NCI-H82 (cell line): ENCODE measurements at places on chromosomes 13 and 19.

- peak; percentile 19 for DNase-seq
These were observed 63.1 kb downstream of the DLEU7 start for GRCh38 chr13:50780201-50781015.

GRCh38 chr13:64930636-64931035 is 2299.5 kb downstream of the PCDH9 start:
- no peak for DNase-seq

GRCh38 chr13:26071691-26072090 is 19.9 kb upstream of the SHISA2 start:
- no peak for DNase-seq

DNA sequence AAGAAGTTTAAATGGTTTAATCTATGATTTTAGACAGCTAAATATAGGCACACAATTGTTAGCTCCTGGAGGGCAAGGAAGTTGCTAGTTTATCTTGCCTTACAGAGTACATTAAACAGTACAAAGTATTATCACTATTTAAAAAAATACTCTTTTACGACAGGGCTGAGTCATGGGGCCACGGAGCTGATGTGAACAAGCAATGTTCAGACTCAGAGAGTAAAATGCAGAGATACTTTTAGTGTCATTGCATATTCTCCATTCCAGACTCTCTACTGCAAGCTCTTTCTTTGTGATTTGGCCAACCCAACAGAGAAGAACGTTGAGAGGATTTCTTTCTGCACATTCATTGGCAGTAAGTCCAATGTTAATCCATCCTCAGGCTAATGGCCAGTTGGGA is 352.4 kb downstream of the SPRY2 start:
- DNase-seq, result no peak

- DNase-seq, result peak; percentile 77
These were observed 676.1 kb upstream of the KLHL1 start for GRCh38 chr13:70784207-70784989.

GRCh38 chr19:2271234-2272103 is 10.5 kb downstream of the PEAK3 start:
- DNase-seq, result no peak

GRCh38 chr19:13505164-13505695 is 1.0 kb downstream of the CACNA1A start:
- no peak for DNase-seq

DNA sequence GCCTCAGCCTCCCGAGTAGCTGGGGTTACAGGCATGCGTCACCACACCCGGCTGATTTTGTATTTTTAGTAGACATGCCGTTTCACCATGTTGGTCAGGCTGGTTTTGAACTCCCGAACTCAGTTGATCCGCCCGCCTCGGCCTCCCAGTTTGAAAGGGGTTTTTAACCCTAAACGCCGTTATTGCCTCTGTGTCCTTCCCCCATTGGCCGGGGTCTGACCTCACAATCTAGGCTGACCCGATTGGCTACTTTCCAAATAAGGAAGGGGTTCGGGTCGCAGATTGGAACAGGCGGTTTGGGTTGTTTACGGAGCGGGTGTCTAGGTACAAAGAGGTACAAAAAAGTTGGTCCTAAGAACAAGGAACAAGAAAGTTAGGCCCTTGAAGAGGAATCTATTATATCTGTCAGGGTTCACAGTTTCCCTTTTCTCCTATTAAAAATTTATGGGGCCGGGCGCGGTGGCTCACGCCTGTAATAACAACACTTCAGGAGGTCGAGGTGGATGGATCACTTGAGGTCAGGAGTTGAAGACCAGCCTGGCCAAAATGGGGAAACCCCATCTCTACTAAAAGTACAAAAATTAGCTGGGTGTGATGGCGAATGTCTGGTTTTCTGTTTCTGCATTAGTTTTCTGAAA is 1.0 kb downstream of the ZNF253 start:
- DNase-seq, result peak; percentile 72

DNA sequence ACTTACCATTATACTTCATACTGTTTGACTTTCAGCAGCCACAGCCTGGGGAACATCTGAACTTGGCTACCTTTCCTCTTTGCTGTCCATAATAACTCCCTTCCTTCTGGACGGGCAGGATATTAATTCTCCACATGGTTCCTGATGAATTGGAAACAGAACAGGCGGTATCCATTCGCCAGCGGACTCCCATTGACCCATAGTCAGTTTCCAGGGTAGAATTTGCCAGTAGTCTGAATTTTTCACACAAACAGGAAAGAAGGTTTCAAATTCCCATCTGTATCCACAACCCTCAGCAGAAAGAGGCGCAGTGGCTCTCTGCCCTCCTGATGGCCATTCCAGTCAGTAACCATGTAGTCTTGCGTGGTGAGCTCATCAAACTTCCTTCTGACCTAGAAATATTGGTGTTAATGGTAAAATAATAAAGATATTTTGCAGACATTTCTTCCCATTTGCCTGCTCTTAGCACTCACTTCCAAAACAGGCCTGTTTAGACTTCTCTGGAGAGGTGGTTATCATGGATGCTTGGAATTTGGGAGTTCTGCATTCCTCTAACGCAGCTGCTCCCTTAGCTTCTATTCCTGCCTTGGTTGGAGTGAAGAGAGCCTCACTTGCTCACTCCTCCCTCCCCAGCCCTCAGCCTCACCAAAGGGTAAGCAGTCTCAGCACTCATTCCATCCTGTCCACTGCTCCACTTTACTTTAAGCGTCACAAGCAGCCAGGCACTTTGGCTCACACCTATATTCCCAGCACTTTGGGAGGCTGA is 75.0 kb upstream of the OXGR1 start:
- DNase-seq, result no peak

DNA sequence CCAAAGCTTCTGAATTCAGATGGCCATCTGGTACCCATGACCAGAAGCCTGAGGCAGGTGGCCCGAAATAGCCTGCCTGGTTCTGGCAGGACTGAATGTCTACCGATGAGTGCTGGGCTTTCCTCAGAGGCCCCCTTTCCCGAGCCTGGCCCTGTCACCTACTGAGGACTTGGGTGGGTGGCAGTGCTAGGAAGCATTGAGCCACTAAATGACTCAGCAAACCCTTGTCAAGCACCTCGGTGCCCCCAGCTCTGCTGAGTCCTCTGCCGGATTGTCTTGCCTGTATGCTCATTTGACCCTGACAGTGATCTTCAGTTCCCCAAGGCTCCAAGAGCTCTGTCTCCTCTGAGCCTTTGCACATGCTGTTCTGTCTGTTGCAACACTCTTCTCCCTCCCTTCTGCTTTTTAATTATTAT is 17.9 kb downstream of the PPP1R37 start:
- no peak for DNase-seq

DNA sequence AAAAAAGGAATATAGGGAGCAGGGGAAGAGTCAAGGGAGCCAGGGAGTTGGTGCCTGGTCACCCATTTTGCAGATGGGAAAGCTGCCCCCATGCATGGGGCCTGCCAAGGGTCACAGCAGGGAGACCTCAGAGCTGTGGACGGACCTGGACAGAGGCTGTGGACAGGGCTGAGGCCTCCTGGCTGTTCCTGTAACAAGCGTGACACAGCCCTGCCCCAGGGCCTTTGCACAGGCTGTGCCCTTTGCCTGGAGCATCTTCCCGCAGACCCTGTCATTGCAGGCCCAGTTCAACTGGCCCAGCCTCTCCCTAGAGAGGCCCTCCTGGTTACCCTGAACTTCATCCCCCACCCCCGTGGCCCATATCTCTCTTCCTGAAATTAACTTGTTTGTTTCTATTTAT is 6.4 kb downstream of the TNFAIP8L1 start:
- DNase-seq, result no peak

DNA sequence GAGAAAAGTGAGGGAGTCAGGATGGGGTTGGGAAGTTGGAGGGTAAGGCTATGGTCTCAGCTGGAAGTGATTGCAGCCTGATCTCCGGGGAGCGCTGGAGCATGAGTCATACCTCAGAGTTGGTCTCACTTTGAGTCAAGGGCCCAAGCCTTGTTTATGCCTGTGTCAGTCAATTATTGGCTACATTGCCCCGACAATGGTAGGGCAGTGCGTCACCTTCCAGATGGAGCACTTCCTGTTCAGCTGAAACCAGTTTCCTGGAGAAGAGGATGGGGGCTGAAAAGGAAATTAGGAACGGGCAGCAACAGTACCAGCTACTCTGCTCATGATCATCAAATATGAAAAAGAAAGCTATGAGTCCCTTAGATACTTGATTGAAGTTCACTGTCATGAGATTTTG is 60.4 kb downstream of the ADGRE1 start:
- DNase-seq, result no peak

- DNase-seq, result no peak
These were observed 5.0 kb downstream of the PBX4 start for GRCh38 chr19:19613506-19613905.

- peak; percentile 28 for DNase-seq
These were observed 17.2 kb upstream of the SLITRK6 start for GRCh38 chr13:85816413-85816812.

DNA sequence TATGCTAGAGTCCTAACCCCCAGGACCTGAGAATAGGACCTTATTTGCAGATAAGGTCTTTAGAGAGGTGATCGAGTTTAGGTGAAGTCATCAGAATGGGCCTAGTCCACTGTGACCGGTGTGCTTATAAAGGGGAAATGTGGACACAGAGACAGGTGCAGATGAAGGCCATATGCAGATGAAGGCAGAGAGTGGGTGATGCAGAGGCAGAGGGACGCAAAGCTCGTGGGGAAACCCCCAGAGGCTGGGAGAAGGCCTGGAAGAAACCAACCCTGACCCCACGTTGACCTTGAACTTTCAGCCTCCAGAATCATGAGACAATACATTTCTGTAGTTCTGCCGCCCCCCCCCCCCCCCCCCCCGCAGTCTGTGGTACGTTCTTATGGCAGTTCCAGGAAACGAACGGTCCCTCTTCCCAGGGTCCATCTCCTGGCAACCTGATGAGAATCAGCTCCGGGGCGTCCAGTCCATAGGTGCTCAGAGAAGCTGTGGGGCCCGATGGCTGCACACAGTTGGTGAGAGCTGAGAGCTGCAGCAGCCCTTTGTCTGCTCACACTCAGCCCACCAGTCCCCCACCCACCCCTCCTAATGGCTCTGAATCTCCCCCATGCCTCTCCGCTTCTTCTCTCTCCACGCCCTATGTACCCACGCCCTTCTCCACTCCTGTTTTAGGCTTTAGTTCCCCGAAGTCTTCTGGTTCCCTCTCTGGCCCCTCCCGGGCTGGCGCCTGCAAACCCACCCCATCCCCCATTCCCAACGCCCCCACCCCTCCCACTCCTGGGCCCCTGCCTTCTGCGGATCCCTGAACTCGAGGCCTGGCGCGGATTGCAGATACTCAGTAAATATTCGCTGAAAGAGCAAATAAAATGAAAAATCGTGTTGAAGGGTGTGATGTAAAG is 218.3 kb upstream of the MAB21L1 start:
- no peak for DNase-seq

GRCh38 chr19:46412650-46413261 is 608 bp downstream of the CCDC8 start:
- DNase-seq, result no peak

- DNase-seq, result no peak
These were observed 13.5 kb upstream of the CCDC97 start for GRCh38 chr19:41296433-41296871.

DNA sequence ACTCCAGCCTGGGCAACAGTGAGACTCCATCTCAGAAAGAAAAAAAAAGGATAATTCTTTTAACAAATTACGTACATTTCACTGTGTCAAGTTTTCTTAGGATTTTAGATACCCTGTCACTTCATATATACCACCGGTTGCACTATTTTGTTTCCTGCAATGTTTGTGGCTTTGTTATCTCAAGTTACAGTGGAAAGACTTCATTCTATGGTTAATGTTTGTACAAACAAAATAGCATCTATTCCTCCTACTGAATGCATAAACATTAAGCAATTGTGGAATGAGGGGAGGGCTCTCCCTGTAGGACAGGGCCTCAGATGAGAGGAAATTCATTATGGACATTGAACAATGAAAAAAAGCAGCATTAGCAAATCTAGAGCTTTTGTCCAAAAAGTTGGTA is 120.1 kb downstream of the DNAJC3 start:
- no peak for DNase-seq

DNA sequence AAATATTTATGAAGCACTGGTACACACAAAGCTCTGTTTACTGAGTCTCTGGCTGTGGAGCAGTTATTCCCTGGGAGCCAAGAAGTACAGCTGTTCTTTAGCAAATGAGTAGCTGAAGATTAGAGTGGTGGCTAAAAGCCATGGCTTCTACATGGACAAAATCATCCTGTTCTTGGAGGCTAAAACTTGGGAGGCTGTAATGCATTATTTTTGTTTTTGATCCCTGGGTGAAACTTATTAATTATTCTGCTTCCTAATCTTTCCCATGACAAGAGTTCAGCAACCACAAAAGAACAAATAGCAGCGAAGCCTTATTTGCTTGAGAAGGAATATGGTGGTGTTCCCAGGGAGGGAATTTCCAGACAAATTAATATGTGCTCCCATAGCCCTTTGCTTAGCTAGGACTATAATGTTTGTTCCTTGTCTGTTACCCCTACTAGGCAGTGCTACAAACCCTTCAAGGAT is 109.5 kb downstream of the DCT start:
- DNase-seq, result peak; percentile 26

DNA sequence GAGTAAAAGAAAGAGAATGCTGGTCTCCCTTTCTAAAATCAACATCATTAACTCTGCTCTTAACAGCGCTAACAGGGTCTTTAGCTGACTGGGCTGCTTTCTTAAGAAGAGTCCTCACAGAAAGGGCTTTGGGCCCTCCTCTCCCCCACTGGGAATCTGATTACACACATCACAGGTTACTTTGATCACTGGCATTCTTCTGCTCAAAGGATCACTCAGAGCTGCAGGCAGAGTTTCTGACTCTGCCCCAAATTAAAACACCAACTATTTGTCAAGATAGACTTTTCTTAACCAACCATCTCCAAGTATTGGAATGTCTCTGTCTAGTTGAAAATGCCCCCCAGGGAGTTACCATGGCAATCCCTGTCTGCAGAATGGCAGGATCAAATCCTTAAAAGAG is 31.1 kb upstream of the SIAH3 start:
- DNase-seq, result peak; percentile 17

- DNase-seq, result peak; percentile 18
These were observed 23.8 kb downstream of the ZSWIM9 start for GRCh38 chr19:48194041-48194843.

DNA sequence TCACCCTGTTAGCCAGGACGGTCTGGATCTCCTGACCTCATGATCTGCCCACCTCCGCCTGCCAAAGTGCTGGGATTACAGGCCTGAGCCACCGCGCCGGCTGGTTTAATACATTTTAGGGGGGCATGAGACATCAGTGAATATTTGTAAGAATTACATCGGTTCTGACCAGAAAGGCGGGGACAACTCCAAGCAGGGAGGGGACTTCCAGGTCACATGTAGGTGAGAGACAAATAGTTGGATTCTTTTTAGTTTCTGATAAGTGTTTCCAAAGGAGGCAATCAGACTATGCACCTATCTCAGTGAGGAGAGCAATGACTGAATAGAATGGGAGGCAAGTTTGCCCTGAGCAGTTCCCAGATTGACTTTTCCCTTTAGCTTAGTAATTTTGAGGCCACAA is 3.7 kb upstream of the ZNF552 start:
- DNase-seq, result no peak

- no peak for DNase-seq
These were observed 1620.6 kb upstream of the MIR17HG start for GRCh38 chr13:89726690-89727435.

DNA sequence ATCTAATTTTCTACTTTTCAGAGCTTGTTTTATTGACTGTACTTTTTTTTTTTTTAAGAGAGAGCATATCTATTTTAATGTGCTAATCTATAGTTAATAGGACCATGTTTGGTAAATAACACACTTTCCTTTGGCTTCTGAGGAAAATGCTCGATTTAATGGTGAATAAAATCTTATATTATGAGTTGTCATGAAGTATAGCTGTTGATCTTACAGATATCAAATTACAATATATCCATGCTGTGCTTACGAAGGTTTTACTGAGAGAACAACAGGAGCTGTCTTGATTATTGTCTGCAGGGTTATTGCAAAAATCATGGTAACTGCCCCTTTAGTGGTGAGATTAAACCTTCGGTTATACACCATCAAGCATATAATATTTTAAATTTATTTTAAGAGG is 29.6 kb downstream of the URI1 start:
- no peak for DNase-seq
